Naive thymus-derived CD8-positive, alpha-beta T cell (primary cell): ENCODE measurements at places on chromosomes 4 and X.
A peak's percentile ranks its signal among the peaks of the same experiment; 100 is the strongest.

- DNase-seq, result no peak
- H3K4me1 ChIP-seq, result no peaks in the 10 kb centered on the region
- no peaks in the 10 kb centered on the region for H3K36me3 ChIP-seq
- no peak overlapping the region for H3K4me3 ChIP-seq
- no peak overlapping the region for H3K27ac ChIP-seq
Measured at GRCh38 chr4:84366907-84367306, 132.2 kb downstream of the NKX6-1 start.

DNA sequence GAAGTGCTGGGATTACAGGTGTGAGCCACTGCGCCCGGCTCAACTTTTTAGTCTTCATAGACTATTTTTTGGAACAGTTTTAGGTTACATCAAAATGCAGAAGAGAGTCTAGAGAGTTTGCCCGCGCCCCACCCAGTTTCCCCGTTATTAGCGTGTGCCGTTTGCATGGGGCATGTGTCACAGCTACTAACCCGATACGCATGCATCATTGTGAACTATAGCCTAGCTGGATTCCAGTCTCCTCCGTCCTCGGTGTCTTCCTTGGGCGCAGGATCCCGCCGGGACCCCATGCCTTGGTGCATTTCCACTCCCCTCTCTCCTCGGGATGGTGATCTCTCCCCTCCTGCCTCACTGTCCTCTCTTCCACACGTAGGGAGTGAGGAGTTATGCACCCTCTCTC is 85.5 kb upstream of the ADRA2C start:
- no peak overlapping the region for H3K4me3 ChIP-seq
- no peaks in the 10 kb centered on the region for H3K36me3 ChIP-seq
- H3K27ac ChIP-seq, result no peak overlapping the region
- H3K4me1 ChIP-seq, result no peaks in the 10 kb centered on the region

DNA sequence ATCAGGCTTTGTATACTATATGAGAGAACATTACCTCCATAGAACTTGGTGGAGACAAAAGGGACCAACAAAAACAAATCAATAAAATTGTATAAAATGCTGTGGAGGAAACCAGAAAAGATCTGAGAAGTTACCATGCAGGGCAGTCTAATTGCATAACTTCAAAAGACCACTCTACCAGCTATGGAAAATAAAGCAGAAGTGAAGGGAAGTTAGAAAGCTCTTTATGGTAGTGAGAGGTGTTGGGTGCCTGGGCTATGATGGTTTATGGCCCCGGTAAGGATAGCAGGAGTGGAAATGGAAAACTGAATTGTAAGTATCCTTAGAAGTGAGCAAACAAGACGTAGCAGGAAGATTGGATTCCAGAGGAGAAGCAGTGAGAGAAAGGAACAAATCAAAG is 3.1 kb downstream of the TMEM184C start:
- H3K4me3 ChIP-seq, result peak overlapping the region; percentile 97
- peaks cover 26% of the 10 kb centered on the region for H3K4me1 ChIP-seq
- no peak for DNase-seq
- no peaks in the 10 kb centered on the region for H3K27me3 ChIP-seq
- peaks cover 14% of the 10 kb centered on the region for H3K36me3 ChIP-seq
- H3K27ac ChIP-seq, result no peak overlapping the region

DNA sequence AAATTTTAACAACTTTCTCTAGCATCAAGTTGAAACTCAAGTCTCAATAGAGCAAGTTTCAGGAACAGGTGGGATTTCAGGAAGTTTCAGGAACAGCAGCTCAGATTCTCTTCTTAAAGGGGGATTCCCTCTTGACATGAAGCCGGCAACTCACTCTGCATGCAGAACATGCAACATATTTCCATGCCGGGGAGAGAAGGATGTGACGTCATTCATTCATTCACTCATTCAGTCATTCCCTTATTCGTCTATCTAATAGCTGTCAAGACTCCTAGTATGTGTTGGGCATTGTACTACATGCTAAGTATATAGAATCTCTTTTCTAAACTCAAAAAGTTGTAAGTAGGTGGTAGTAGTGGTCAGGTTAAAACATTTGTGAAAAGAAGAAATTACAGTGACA is 4.8 kb upstream of the FAM9A start:
- peaks cover 36% of the 10 kb centered on the region for H3K27me3 ChIP-seq
- H3K27ac ChIP-seq, result no peak overlapping the region
- no peak for DNase-seq
- no peaks in the 10 kb centered on the region for H3K4me1 ChIP-seq
- H3K4me3 ChIP-seq, result no peak overlapping the region

DNA sequence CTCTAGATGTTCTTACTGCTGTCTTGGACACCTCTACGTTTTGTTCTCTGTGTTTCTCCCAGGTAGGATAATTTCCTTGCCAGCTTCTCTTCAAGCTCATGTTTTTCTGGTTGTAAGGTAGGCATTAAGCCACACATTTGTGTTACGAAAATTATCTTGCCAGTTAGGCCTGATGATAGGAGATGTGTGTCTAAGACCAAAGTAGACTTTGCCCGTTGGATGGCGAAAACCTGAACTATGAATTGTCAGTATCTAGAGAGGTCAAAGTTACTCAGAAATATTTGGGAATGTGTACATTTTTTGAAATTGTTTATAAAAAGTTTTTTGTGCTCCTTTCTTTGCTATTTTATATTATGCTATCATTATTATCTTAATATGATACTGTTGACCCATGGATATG is 72.8 kb downstream of the FHIP1A start:
- no peaks in the 10 kb centered on the region for H3K4me1 ChIP-seq
- peaks cover 3% of the 10 kb centered on the region for H3K36me3 ChIP-seq
- H3K4me3 ChIP-seq, result no peak overlapping the region
- no peak for DNase-seq
- peaks cover 11% of the 10 kb centered on the region for H3K27me3 ChIP-seq
- no peak overlapping the region for H3K27ac ChIP-seq
